ENCODE measurements at places on chromosomes 16 and 17.

DNA sequence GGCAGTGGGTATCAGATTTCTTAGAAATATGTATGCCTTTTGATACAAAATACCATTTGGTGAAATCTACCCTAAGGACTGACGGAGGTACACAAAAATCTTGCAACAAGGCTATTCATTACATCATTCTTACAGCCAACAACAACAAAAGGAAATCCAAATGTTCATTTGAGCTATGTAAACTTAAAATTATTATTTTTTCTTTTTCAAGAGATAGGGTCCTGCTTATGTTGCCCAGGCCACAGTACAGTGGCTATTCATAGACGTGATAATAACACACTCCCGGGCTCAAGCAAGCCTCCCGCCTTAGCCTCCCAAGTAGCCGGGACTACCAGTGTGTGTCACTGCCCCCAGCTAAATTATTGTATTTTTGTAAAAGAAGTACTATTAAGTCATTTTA lies 9.0 kb downstream of the SRR start:
- DNase-seq, result no peak

- no peak for DNase-seq
These were observed 13.7 kb downstream of the MMD start for GRCh38 chr17:55407641-55408566.

DNA sequence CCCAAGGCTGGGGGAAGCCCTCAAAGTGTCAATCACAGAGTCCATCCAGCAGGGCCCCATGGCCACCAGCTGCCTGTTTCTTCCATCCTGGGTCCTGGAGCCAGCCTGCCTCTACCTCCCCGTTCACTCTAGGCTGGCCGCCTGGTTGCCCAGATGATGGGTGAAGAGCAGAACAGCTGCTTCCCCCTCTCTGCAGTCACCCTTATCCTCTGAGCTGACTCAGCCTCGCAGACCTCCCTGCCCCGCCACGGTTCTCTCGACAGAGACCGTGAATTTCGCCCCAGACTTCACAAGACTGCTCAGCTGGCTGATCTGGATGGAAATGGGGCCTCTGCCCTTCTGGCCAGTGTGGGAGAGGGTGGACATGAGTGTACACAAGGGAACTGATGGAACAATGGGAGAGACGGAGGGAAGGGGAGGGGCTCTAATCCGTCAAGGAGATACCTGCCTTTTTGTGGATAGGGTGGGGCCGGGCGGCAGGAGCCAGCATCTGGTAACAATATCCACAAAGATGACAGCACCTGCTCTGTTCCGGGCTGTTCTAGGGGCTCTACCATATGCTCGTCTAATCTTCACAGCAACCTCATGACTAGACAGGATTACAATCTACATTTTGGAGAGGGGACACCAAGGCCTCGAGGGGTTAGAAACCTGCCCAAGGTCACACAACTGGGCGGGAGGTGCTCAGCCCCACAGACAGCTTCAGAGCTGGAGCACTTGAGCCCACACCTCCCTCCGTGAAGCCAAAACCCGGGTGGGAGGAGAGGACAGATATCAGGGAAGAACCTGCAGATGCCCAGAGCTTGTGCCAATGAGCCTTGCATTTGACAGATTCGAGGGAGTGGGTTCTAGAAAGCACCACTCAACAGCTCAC lies 136.0 kb downstream of the SDK2 start:
- DNase-seq, result no peak

- DNase-seq, result no peak
These were observed 103.6 kb downstream of the RMI2 start for GRCh38 chr16:11448796-11449416.

GRCh38 chr16:73912281-73912680 lies 384.3 kb upstream of the PSMD7 start:
- no peak for DNase-seq

GRCh38 chr17:38560503-38561318 lies 45.0 kb downstream of the SRCIN1 start:
- DNase-seq, result no peak

DNA sequence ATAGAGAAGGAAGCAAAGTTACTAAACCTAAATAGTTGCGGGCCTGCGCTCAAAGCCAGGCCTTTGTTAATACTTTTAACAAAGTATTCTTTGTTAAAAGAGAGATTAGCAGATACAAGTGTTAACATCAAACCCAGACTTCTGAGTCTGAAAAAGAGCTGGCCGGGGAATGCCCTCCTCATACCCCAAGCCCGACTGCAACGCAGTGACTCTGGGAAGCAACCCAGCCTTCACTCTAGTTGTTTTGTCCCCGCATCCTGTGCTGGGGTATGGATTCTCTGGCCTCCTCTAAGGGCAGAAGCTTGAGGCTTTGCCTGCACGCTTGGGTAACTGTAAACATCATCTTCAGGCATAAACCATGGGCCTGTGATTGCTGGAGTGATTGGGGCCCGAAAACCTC lies 48.3 kb downstream of the ADCY7 start:
- no peak for DNase-seq

DNA sequence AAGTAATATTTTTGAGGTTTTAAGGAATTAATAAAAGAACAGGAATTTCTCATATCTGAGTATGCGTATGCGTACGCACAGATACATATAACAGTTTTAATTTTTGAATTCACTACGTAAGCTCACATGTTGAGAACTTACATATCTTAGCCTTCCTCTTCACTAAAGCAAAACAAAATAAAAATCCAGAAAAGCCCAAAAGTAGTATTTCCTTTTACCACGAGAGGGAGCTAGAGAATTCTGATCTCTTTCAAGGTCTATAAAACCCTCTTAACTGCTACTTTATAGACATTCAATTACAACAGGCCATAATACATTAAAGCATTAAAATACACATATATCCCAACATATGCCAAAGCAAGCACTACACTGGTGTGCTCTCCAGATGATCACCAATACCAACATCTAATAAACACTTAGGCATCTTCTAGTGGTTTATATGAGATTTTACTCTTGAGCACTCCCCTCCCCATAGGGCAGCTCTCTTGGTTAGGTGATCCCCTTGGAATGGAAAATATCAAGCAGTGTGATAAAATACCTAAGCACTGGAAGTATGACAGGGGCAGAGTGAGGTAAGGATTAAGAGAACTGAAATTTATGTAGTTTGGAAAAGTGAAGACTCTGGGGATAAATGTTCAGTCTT lies 94.0 kb downstream of the SKAP1 start:
- peak; percentile 38 for DNase-seq

GRCh38 chr17:76235883-76236282 lies 4.4 kb downstream of the RNF157 start:
- no peak for DNase-seq

DNA sequence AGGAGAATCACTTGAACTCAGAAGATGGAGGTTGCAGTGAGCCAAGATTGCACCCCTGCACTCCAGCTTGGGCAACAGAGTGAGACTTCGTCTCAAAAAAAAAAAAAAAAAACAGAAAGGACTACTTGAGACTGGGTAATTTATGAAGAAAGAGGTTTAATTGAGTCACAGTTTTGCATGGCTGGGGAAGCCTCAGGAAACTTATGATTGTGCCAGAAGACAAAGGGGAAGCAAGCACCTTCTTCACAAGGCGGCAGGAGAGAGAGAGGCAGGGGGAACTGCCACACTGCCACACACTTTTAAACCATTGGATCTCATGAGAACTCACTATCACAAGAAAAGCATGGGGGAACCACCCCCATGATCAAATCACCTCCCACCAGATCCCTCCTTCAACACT lies 9.0 kb upstream of the MILR1 start:
- no peak for DNase-seq

DNA sequence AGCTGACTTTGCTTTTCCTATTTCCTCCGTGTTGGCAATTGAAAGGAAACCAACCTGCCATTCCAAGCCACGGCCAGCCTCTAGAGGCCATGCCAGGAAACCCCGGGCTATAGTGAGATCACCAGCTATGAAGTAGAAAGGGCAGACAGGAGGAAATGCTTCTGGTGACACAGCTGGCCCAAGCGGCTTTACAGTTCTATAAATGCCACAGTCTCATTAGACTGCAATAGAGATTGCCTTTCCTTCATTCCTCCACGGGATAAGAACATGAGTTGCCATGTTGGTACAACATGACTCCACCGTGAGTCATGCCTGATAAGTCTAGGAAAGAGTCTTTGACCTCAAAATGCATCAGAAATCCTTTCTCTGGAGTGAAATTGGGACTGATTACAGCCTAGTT lies 384.9 kb downstream of the GRIN2A start:
- DNase-seq, result no peak

DNA sequence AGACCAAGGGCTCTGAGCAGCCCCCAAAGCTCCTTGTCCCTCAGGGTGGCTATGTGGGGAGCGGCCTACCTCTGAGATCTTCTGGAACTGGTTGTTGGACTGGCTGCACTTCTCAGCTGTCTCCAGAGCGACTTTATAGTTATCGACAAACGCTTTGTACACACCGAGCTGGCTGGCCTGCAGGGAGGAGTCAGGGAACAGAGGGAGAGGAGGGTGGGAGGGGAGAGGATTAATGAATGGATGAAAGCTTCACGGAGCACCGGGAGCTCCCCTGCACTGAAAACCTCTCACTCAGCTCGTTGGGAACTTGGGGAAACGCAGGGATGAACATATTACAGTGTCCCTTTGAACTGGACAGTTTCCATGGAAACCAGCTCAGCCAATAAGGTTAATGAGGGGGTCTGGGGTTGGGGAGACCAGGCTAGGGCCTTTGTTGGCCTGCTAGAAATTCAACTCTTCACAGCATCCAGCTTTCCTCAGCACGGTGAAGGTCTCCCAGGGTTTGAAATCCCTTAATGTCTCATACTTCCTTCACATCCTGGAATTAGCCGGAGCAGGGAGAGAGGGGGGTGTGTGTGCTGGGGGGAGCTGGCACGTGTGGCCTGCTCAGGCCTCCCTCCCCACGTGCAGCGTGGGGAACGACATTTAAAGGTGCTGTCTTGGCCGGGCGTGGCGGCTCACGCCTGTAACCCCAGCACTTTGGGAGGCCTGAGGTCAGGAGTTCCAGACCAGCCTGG lies 86.7 kb downstream of the TIMM22 start:
- no peak for DNase-seq

GRCh38 chr17:4509401-4509800 lies 10.7 kb downstream of the SPNS2 start:
- DNase-seq, result no peak

GRCh38 chr17:65576939-65577338 lies 15.5 kb upstream of the AXIN2 start:
- DNase-seq, result no peak

- no peak for DNase-seq
These were observed 100.3 kb downstream of the ADCY9 start for GRCh38 chr16:4016005-4016352.
